SK-N-SH treated with all-trans-retinoic acid at 6 μM for 48 hours (cell line): ENCODE measurements at places on chromosomes 7 and 10.

- ATAC-seq: peak; percentile 94
These were observed 18.7 kb downstream of the LCOR start for GRCh38 chr10:96850825-96851224.

- ATAC-seq: no peak
These were observed 63.7 kb downstream of the TSPAN12 start for GRCh38 chr7:120794106-120794729.

DNA sequence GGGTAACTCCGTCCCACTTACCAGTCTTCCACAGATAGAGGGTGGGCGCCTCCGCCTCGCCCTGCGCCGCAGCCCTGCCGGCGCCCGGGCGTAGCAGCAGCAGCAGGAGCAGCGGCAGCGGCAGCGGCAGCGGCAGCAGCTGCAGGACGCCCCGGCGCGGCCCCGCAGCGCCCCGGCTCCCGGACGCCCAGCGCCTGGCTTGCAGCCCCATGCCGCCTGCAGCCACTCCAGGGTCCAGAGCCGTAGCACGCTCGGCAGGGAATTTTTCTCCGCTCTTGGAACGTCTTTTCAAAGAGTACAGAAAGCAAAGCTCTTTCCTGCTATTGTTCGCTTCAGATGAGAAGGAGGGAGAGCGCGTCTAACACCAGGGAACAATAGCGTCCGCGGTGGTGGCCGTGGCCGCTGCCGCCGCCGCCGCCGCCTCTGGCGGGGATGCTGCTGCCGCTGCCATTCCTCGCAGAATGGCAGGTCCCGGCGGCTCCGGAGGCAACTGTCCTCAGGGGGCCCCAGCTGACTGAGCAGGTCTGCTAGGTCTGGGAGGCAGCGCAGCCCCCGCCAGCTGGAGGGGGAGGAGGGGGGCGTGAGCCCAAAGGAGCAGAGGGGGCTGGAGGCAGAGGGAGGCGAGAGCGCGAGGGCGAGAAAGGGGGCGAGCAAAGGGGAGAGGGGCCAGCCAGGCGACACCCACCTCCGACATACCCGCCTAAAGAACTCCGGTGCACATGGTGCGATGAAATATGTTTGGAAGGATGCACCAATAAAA lies at the start of gene THSD7A:
TSS of gene THSD7A (minus strand) at position 463 of the 760 bp plus-strand sequence. CDS start at position 211, 252 bp downstream.
- peak; percentile 96 for ATAC-seq

DNA sequence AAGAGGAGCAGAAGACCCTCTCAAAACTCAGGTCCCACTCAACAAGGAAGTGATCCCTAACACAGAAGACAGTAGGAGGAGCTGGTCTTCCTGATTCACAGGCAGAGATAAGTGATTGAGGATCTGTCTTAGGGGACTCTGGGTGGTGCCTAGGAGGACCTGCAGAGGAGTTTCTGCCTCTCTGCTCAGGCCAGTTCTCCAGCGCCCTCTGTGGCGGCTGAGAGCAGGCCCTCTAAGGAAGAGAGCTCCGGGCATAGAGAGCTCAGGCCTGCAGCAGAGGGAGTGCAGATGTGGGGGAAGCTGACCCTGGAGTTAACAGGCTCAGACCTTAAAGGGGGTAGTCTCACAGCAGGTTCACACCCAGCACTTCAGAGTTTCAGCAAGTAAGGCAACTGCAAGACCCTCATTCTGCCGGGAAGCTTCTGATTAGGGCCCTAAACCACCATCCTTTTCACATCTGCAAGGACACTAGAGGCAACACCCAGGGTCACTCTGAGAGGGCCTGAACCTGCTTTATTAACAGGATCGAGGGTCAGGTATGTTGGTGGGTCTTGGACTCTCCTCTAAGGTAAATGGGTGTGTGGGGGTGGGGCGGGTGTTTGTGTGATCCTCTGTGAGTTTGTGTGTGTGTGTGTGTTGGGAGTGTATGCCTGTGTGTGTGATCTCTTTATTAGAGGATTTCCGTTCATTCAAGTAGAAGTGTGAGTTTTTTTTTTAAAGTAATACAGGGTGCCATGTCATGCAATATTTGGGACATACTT lies 57.6 kb upstream of the TARP start:
- 0 out of 3 replicates have a peak, but pooled peaks have one; percentile 22 for ATAC-seq

DNA sequence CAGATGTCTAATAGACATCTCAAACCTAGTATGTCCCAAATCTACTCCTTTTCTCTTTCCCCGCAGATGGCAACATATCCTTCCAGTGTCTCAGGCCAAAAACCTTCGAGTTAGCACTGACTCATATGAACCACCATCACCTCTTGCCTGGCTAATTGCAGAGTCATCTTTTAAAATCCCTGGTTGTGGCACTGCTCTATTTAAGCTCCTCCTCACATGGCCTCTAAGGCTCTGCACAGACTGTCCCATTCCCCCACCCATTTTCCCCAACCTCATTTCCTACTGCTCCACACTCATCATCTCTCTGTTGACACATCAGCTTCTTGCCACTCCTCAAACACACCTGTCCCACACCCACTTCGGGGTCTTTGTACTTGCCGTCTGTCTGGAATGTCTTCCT lies 16.8 kb upstream of the HBP1 start:
- ATAC-seq: no peak

DNA sequence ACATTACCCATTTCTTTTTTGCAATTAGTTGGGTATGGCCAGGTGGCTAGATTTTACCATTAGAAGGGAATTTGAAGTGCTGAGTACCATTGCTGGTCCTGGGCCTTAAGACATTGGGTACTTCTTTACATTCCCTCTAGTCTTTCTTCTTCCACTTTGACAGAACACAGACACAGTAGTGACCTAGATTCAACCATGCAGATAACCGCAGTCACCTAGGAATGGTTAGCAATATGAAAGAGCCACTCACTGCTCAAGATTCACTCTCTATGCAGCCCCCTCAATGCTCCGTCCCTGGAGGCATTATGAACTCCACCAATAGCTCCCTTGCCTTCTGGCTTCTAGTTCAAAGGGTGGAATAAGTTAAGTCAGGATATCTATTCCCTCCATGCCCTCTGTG lies 16.2 kb upstream of the PON1 start:
- ATAC-seq: no peak

DNA sequence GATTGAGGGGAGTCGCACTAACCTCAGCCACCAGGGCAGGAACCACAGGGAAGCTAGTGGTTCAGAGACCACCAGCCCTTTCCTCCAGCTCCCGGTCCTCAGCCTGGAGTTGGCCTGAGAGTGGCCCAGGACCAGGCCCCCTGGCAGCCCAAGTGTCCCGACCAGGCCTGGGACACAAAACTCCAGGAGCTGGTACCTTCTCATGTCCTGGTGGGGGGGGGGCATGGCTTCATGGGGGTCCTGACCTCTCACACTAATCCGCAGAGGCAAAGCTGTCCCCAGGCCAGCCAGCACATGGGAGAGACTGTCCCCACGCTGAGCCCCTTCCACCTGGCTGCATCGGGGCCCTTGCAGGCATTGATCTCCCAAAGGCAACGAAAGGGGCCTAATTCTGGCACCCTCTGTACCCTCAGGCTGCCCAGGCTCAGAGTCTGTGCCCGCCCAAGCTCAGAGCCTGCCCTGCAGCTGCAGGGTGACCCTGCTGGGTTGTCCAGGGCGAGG lies 28.2 kb downstream of the GPRIN2 start:
- no peak for ATAC-seq

DNA sequence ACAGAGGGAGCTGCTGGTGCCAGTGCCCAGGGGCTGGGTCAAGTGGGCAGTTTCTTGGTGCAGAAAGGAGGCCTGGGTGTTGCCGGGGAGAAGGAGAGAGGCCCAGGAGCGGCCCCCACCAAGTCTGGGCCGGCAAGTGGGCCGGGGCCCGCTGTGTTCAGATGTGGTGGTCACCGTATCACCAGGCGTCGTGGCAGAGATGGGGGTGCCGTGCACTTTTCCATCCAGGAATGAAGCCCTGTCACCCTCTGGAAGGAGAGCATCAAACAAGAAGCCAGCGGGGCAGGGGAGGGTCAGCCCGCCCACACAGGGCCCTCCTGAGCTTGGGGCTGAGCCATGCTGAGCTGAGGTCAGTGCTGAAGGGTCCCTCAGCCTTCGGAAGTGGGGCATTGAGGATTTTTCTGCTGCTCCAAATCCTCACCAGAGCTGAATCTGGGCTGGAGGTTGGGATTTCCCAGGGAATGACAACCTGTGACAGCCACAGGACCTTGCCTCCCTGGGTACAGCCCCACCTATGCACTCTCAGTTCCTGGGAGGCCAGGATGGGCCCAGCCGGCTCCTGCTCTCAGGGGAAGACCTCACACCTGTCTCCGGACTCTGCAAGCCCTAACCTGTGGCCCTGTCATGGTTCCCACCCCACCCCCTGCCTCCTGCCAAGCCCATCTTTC lies 27.9 kb upstream of the INPP5A start:
- ATAC-seq: no peak

DNA sequence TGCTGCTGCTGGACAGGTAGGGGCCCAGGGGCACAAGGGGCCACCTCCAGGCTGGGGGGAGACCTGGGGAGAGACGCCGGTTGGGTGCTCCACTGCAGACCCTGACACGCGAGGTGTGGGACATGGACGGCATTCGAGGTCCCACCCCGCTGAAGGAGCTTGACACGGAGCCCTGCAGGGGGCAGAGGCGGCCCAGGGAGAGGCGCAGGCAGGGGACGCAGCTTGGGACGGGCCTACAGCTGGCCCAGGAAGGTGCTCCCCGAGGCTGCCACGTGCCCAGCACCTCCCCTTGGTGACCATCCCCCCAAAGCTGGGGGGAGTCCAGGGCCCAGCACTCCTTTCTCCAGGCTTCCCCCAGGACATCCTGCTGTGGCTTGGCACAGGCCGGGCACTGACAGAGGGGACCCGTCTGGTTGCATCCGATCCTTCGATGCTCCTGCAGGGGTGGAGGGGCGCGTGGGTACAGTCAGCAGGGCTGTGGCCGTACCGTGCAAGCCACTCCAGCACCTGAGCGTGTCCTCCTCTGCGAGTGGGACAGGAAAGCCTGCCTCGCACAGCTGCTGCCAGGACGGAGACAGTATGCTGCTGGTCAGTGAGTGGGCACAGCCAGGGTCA lies 174.4 kb downstream of the ELFN1 start:
- no peak for ATAC-seq

DNA sequence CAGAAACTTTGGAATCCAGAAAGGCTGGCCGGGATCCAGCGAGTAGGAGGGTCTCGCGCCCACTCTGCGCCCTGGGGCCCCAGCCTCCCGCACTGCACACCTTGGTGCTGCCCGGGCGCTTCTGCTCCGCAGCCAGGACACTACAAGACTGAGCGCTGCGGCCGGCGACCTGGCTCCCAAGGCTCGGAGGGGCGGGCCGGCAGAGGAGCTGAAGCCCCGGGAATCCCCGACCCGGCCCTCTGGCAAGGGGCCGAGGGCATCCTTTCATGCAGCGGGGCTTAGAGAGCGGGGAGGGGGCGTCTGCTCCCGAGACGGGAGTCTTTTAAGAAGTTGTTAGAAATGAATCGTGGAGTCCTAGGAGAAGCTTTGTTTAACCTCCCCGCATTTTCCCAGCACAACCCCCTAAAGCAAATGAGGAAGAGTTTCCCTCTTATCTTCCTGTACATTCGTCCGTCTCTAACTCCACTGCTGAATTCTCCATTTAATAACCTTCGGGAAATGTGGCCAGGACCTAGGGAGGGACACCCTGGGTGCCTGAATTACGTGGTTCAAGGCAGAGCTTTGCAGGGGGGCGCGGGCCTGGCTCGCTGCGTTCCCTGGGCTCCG lies 1.1 kb downstream of the VWC2 start:
- no peak for ATAC-seq

DNA sequence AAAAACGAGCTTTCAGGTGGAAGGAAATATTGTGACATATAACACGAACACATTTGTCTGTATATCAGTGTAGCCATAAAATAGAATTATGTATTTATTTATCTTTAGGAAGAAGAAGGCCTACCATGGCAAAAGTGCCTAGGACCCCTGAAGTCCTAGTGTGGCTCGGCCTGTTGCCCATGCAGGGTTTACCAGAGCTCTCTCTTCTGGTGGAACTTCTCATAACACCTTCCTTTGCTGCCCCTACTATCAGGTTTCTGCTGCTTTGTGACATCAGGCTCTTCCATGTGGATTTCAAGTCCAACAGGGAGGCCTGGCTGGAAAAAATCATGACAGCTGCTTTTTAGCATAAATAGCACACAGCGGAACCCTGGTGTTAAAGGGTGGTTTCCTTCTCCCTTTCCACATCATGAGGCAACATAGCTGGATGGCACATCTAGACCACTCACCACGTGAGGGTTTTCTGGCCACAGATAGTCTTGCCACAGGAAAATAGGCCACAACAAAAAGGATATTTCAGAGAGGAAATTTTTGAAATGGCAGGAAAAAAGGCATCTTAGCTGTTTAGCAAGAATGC lies 44.8 kb upstream of the ADO start:
- ATAC-seq: no peak

DNA sequence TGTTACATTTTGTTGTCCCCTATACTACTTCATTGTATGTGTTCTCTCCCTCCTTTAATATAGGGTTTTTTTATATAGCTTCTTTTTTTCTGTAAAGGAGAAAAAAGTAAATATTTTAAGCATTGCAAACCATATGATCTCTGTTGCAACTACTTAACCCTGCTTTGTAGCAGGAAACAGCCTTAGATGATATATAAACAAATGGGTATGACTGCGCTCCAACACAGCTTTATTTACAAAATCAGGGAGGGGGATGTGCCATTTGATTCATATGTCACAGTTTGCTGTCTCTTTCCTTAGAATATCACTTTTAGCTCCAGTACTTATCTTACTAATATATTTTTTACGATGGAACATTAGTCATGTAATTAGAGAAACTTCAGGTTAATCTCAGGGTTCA lies 155.2 kb upstream of the GNAI1 start:
- no peak for ATAC-seq

DNA sequence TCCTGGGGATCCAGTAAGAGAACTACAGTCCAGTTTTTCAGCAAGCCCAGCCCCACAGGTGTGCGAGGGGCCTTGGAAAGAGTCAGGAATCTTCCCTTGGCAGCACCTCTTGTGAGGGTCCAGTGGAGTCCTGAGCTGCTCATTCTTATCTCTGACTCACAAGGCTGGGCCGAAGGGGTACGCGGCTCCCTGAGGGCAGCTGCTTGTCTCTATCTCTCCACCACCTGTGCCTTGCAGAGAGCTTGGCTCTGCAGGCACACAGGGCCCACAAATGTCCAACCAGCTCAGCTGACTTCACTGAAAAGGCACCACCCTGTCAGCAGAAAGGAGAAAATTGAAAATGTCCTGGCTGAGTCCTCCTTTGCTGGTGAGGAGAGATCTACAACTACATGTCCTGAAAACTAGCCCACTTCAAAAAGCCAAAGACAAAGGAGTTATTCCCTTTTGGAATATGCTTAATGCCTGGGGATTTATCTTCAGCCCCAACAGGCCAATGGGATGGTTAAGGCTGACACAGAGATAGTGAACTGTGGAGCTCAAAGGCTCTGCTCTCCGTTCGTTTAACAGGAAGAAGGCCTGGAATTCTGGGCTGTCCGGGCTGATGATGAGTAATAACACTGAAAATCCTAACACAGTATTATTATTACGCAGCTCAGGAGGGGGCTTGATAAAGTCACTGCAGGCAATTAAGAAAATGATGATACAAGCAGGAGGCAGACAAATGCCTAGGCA lies 23.4 kb downstream of the UROS start:
- no peak for ATAC-seq
